ENCODE measurements at places on chromosomes 2 and 18.

GRCh38 chr2:239630618-239631286, 229.9 kb upstream of the HDAC4 start:
- peak; percentile 1 for DNase-seq

DNA sequence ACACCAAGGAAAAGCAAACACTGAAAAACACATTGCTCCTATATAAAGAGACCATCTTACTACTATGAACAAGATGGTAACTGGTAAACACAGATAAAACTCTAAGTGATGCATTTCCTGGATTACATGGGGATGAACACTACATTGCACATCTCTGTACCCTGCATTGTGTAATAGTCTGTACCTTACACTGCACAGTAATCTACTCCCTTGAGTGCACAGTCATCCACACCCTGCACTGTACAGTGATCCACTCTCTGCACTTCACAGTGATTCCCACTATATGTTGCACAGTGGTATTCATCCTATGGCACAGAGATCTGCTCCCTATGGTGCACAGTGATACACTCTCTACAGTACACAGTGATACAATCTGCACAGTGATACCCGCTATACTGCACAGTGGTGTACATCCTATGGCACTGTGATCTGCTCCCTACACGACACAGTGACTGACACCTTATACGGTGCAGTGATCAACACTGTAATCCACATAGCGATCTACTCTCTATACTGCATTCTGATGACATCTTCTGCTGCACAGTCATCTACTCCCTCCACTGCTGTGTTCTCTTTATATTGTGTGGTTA, 462.2 kb upstream of the RGPD4 start:
- no peak for DNase-seq

GRCh38 chr18:62651276-62652056, 63.9 kb upstream of the PHLPP1 start:
- no peak for DNase-seq

- no peak for DNase-seq
Measured at GRCh38 chr2:128721096-128721495, 402.4 kb upstream of the HS6ST1 start.

DNA sequence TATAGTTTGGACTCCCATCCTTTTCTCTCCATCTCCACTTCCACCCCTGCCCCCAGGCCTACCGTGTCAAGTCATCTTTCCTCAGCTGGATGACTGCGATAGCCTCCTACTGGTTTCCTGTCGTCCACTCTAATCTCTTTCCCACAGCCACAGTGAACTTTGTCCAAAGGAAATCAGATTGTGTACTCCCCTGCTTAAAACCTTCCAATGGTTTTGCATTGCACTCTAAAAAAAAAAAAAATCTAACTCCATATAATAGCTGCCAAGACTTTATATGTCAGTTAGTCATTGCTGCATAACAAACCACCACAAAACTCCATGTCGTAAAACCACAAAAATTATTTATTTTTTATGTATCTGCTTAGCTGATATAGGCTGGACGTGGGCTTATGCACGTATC, 160.2 kb upstream of the CCDC68 start:
- DNase-seq: no peak

DNA sequence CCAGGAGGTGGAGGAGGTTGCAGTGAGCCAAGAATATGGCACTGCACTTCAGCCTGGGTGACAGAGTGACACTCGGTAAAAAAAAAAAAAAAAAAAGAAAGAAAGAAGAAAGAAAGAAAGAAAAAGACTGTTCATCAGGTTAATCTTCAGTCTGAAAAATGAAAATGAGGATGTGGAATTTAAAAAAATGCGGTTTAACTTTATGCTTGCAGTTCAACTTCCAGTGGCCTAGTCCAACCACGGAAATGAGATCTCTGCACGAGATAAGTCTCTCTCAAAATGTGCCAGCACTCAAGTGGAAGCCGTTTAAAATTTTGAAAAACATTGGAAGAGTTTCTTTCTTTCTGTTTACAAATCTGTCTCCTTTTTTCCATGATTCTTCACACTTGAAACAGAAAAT, 112.1 kb downstream of the DOCK10 start:
- DNase-seq: no peak

DNA sequence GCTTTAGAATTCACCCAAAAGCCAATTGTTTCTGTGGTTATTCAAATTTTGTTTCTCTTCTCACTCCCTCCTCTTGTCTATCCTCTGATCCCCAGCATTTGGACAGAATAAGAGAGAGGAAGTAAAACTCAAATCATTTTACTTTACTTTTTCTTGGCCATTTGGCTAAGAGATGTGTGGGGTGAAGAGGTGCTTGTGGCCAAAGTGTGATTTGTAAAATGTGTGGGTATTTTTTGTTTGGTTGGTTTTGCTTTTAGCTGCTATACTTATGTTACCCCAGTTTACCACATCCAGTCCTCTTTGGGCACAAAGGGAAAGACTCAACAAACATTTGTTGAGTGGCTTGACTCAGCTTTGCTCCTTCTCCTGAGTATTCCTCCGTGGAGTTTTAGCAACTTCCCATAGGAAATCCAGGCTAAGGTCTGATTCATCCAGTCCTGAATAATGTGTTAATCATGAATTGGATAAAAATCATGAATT, 109.1 kb upstream of the CYP1B1 start:
- DNase-seq: no peak

DNA sequence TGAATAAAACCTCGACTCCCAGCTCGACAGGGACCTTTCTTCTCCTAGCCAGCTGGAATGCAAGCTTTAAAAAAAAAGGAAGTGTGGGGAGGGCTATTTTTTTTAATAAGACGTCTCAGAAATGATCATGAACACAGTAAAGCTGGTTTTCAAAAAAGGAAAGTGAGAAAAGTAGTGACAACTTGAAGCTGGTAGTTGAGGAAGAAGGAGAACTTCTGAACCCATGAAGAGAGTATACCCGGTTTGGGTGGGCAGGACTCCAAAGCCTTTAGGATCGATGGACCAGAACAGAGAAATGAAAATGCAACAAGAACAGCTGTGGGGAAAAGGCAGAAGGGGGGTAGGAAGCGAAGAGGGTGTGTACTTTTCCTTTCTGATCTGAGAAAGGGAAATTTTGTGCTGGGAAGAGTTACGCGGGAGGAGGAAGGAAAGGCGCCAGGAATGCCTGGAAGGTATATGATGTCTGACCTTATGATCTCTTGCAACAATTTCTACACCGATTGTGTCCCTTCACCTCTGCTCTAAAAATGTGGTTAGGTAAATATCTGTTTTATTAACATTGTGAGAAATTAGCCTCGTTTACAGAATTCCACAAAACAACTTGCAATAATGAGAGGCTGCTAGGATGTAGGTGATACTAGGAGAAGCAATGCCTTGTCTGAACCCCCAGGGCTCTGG, 22.6 kb upstream of the CYP1B1 start:
- DNase-seq: peak; percentile 58

DNA sequence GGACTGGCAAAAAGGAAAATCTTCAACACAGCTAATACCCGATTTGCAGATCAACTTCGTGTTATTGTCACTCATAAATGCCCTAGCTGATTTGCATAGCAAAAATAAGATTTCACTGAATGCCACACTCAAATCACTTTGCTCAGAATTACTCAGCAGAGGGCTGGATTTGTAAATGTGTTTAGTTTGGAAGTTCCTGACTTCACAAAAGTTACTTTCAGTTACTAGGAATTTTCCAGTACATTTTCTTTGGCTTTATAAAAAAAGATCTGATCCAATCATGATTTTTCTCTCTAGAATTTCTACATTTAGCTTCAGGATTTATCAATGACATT, 433.3 kb upstream of the ID2 start:
- DNase-seq: no peak

DNA sequence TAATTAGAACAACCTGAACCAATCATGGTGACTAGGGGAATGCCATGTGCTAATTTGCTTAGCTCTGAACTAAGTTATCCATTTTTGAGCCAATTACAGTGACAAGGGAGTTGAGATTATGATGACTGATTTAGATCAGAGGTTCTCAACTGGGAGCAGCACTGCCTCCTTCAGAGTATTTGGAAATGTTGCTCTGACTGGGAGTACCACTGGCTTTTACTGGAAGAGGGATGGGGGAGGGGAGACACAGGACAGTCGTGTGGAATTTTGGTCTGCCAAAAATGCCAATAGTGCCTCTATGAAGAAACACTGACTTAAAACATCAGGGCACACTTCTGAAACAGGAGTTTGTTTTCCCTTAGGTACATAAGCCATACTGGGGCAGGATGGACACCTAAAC, 48.1 kb upstream of the VPS54 start:
- DNase-seq: no peak

DNA sequence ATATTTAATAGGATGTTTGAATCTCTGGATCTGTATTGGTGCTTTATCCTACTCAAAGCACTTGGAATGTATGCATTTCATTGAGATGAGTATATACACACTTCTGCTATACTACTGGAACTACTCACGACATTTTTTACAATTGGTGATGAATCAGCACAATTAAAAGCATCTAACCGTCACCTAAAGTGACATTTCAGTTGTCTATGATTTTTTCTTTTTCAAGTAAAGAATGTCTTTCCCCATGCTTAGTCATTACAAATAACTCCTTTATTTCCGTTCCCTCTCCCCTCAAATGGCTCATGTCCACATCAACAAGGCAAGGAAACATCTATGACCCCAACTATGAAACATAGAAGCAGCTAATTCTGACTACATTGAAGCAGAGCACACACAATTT, 77.3 kb downstream of the CLIP4 start:
- no peak for DNase-seq

DNA sequence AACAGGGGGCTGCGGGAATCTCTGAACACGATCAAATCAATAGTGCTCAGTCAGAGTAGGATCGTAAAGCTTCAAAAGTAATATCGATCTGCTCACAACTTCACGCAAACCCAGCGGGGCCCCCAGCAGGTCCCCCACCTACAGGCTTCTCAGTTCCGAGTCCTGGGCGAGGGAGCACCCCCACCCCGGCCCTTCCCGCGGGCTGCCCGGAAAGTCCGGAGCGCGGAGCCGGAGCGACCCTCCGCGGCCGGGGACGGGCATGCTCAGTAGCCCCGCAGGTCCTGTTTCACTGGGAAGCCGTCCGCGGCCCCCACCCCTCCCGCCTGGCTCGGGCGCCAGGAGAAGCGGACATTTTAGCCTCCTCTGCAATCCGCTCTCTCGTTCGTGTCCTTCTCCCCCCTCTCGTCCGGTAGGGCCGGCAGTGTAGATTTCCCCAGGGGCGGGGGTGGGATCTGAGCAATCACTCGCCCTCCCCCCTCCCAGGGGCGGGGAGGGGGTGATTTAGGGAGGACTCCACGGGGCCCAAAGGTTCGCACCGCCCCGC, 3.3 kb upstream of the SPRED2 start:
- DNase-seq: peak; percentile 81

- DNase-seq: no peak
Measured at GRCh38 chr18:23932385-23933067, 82.0 kb upstream of the TTC39C start.

GRCh38 chr2:13504808-13505207, 788.1 kb downstream of the TRIB2 start:
- no peak for DNase-seq

DNA sequence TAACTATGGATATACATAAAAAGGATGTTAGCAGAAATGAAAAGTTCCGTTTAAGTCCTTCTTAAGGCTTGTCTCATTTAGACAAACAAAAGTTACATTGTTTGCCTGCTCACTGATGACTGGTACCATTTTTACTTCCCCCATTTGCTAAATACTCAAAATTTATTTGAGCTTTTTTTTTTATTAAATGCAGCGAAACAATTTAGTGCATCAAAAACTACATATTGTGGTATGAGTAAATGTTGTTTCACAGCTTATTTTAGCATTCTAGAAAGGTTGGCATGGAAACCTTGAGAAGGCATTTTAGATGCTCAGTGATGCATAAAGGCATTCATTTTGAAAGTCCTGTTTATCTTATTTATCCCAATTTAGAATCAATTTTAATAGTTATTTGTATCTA, 100.0 kb downstream of the MAP2 start:
- no peak for DNase-seq

GRCh38 chr18:44758861-44759631, 78.4 kb downstream of the SETBP1 start:
- DNase-seq: no peak

DNA sequence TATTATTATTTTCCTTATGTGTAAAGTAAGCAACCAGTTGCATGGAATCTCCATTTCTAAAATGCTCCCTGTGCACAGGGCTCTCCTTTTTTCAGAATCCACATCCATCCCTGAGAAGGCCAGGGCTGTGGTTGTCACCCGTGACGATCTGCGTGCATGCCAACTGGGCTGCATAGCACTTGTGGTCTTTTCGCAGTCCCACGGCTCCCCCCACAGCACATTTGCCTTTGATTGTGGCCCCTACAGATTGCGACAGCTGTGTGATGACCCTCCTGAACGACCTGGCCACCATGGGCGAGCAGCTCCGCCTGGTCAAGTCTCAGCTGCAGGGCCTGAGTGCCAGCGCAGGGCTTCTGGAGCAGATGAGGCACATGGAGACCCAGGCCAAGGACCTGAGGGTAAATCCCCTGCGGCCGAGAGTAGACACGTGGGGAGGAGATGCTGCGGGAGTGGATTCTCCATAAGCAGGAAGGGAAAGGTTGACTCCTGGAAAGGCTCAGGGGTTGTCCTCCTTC, 119.8 kb upstream of the TTC39C start:
- no peak for DNase-seq

- peak; percentile 38 for DNase-seq
Measured at GRCh38 chr2:86764661-86765309, 25.9 kb downstream of the CD8A start.

GRCh38 chr2:2581331-2582159, 250.5 kb upstream of the MYT1L start:
- no peak for DNase-seq

GRCh38 chr2:241910604-241911520, 41.3 kb downstream of the RTP5 start:
- DNase-seq: no peak

DNA sequence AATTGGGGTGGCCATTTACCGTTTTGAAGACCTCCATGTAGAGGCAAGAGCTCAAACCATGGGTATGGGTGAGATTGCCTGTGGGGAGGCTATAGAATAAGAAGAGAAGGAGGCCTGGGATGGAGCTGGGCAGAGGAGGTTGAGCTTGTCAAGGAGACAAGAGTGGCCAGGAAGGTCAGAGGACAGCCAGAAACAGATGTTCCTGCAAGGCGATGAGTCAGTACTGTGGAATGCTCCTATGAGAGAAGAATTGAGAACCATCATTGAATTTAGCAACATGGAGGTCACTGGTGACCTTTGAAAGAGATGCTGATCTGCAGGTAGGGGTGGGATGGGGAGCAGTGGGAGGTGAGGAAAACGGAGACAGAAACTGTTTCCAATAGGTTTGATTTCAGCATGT, 3.5 kb downstream of the ACSL3 start:
- peak; percentile 25 for DNase-seq

Measured in LoVo (cell line).